Ascending aorta (tissue), 2 donors: ENCODE measurements at places on chromosomes 4 and X.
A peak's percentile ranks its signal among the peaks of the same experiment; 100 is the strongest.

GRCh38 chr4:8159537-8160232, 1.1 kb upstream of the ABLIM2 start:
- no peak for DNase-seq

GRCh38 chrX:137852502-137852901, 286.6 kb downstream of the ZIC3 start:
- DNase-seq, result no peak

DNA sequence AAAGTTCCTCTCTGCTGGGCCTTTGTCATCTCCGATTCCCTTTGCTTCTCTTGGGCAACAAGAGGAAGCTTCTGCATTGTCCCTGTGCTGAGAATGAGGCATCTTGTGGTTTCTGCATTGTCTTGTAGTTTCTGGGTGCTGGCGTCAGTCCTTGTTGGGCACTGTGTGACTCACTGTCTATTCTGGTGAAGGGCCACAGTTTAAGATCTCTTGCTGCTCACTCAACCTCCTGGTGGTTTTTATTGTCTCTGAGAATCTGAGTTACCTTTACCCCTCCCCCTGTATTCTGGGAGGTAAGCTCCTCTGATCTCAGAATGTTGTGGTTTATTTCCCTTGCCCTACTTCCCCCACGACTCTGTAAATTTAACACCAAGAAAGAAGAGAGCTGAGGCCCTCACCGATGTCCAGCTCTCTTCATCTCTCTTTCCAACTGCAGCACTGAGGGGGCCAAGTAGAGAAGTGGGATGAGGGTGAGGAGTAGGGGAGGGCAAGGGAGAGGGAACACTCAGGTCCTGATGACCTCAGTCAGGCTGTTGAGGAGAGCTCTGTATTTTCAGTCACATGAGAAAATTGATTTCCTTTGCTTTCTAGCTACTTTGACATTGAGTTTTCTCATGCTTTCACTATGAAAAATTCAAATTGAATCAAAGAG, 441.6 kb upstream of the PITX2 start:
- no peak for DNase-seq

GRCh38 chrX:68429216-68429615, 4.1 kb downstream of the OPHN1 start:
- no peak for DNase-seq

- DNase-seq, result no peak
Observed at GRCh38 chr4:43238008-43238407, 345.5 kb downstream of the GRXCR1 start.

DNA sequence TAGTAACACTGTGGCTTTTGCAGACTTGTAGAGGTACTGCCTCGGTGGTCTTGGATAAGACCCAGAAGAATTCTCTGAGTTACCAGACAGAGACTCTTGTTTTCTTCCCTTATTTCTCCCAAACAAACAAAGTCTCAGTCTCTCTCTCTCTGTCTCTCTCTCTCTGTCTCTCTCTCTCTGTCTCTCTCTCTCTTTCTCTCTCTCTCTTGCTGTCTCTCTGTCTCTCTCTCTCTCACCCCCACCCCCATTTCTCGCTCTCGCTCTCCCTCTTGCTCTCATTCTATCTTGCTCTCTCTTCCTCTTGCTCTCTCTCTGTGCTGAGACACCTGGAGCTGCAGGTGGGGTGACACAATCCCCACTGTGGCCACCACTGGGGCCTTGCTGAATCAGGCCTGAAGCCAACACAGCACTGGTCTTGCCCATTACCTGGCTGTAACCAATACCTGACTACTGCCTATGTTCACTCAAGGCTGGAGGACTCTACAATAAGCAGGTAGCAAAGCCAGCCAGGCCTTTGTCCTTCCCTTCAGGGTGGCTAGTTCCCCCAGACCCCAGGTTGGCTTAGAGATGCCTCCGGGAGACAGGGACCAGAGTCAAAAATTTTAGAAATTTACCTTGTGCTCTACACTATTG, 12.3 kb downstream of the LOC101059915 start:
- peak; percentile 35 for DNase-seq

- DNase-seq, result no peak
Observed at GRCh38 chrX:111394569-111394968, 17.4 kb downstream of the DCX start.

GRCh38 chr4:172691552-172691951, 477.1 kb upstream of the GALNT7 start:
- no peak for DNase-seq

DNA sequence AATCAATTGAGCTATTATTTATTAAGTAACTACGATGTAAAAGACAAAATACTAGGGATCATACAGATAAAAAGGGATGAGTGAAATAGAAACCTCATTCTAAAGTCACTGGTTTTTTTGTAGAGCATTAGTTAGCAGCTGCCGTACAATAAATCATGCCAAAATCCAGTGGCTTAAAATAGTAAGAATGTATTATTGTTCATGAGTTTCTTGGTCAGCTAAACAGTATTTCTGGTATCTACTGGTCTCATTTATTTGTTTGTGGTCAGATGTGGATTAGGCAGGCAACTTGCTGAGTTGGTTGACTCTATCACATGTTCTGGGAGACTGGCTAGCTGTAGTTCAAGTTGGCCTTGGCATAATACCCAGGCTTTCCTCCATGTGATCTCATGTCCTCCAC, 667.3 kb downstream of the GALNTL6 start:
- DNase-seq, result no peak

DNA sequence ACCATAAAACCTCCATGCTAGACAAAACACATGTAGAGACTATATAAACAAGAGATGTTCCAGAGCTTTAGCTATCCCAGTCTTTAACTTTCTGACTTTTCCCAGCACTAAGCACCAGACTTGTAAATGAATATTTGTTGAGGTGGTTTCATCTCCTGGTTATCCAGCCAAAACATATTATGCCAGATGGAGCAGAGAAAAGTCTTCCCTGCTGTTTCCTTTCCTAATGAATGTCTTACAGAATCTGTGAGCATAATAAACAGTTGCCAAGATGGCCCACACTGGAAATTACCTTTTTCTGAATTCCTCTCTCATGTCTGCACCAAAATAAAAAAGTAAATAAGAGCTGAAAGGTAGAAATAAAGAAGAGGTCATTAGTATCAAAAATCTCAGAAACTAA, 159.2 kb downstream of the TECRL start:
- no peak for DNase-seq

- DNase-seq, result no peak
Observed at GRCh38 chr4:3077796-3078195, 3.3 kb downstream of the HTT start.

DNA sequence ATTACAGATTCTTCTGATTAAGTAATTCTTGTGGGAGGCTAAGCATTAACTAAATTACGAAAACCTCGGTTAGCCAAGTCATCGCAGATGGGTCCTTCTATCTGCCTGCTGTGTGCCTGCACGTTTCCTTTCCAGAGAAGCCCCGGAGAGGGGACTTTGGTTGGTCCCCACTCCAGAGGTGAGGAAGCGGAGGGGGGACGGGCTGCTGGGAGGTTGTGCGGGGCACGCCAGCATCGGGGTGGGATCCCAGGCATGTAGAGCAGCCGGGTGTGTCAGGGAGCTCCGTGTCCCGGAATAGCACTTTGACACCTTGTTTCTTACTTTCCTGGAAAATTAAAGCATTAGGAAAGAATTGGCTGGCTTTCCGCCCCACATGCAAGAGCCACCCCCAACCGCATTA, 26.6 kb downstream of the PIGG start:
- no peak for DNase-seq

DNA sequence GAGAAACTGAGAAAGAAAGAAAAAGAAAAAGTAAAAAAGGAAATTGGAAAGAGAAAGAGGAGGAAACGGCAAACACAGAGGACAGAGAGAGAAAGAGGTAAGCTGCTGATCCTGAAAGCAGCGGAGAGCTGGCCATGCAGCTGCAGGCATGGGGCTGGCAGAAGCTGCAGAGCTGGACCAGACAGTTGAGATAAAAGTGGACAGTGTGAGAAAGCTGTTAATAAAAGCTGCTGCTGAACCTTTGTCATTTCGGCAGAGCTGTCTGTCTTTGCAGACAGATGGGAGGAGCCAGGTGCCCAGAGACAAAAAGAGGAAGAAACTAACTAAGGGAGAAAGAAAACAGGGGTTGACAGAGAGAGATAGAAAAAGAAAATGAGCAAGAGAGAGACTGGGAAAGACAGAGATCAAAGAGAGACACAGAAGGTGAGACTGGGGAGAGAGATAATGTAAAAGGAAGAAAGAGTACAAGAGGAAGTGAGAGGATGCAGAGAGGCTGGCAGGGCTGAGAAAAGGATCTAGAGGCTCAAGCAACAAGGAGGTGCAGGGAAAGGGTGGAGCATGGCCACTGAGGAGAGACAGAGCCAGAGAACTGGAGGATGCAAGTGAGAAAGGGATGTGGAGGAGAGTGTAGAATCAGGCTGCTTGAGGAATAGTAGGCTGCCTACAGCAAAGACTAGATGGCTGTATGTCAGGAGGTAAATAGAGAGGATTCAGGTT, 376.8 kb upstream of the FGF16 start:
- no peak for DNase-seq

- peak; percentile 39 for DNase-seq
Observed at GRCh38 chr4:2295900-2296442, 34.1 kb upstream of the MXD4 start.

GRCh38 chr4:185849664-185850550, 37.9 kb upstream of the SORBS2 start:
- no peak for DNase-seq

DNA sequence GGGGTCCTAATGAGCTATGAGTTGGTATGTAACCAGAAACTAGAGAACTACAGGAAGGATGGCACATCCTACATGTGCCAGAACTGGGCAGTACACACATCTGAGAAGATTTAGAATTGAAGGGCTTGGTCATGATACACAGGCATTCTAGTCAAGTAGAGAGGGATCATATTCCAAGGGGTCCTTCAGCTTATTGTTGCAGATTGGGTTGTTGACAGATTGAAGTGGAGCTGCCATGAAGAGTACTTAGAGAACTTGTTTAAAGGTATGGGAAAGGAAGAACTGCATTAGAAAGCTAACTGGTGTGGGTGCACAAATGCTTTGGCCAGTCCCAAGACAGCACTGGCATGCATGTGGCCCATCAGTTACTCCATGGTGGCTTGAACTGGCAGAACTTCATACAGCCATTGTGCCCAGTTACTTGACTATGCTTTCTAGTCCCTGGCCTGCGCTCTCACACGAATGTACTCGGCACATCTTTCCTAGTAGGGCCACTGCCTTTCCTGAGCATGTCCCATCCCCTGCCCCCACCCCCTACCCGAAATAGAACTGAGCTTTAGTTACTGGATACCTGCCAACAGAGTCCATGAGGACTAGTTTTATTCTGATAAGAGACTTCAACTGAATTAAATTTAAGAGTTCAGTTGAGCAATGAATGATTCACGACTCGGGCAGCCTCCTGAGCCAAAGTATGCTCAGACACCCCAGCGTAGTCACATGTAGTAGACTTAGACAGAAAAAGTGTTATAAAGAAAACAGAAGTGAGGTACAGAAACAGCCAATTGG, 64.0 kb downstream of the CCNG2 start:
- peak; percentile 81 for DNase-seq

- no peak for DNase-seq
Observed at GRCh38 chr4:77817304-77818072, 1.7 kb downstream of the CNOT6L start.

DNA sequence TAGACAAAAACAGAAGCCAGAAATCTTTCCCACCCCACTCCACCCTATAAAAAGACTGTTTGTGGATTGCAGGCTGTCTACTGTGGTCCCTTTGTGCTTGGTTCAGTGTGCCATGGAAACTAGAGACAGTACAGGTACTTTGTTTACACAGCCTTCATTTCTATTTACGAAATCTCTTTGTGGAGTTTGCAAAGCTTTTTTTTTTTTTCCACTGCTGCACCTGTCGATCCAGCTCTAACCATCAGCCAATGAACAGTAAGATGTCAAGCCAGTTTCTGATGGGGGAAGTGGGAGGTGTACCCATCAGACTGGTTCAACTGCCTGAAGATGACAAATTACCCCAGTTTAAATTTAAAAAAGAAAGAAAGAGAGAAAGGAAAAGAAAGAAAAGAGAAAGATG, 20.2 kb upstream of the LRBA start:
- no peak for DNase-seq

DNA sequence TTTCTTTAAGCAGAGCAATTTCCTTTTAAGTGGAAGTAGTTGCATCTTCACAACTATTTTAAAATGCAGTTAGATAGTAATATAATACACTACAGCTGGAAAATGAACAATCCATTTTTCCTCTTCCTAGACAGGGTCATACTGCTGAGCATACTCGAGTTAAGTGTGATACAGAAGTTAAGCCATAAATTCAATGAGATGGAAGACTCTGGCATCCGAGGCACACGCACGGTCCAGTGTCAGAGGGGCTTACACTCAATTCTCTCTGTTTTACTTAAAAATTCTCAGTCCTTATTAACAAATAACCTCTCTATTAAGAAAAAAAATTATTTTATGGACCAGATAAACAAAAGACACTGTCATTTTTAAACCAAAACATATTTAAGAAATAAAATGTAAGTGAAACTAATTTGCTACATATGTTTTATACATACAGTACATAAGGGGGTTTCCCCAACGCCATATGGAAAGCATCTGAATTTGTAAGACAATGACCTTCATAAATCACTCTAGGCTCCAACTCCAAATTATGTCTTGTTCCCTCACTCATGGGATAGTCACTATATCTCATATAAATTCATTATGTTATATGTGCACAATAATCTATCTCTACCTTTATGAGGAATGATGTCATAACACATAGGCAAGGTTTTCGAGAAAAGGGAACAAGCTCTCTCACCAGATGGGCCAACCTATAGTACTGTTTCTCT, 315.3 kb downstream of the PAPSS1 start:
- no peak for DNase-seq

GRCh38 chr4:162347156-162347841, 183.5 kb upstream of the FSTL5 start:
- no peak for DNase-seq

DNA sequence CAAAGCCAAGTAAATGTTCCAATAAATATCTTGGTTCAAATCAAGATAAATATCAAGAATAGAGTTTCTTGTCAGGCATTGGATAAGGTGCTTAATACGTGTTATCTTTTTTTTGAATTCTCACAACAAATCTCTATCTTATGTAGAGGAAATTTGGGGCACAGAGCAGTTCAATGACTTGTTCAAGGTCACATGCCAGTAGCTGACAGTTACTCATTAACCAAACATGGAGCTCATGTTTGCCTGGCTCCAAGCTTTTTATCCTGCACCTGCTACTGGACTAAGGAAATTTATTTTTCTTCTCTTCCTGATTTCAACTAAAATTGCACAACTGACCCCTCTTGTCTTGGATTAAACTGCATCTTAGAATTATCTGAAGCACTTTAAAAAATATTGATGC, 76.3 kb downstream of the ATP10D start:
- DNase-seq, result no peak

- no peak for DNase-seq
Observed at GRCh38 chr4:46390355-46391058, 579 bp upstream of the GABRA2 start.
